ENCODE measurements at places on chromosomes 1 and 21. TPM values are rescaled to one million over a fixed set of nuclear protein-coding genes. Genes with fewer than 3 reads are reported as not detected.

The CD160 gene
- not detected for total RNA-seq

The KRTAP13-2 gene
- not detected for total RNA-seq

The TMOD4 gene
- not detected for total RNA-seq

The DMRTA2 gene
- 0.11 TPM for total RNA-seq

The SLC27A3 gene
- total RNA-seq, result 13.0 TPM

The FCRL5 gene
- not detected for total RNA-seq

The TSSK3 gene
- total RNA-seq, result 5.1 TPM

The TADA1 gene
- total RNA-seq, result 13.9 TPM

The ELF3 gene
- total RNA-seq, result under 0.01 TPM

The OR6N1 gene
- total RNA-seq, result not detected

The AQP10 gene
- total RNA-seq, result not detected

The CLCA1 gene
- total RNA-seq, result under 0.01 TPM

The ZNF695 gene
- total RNA-seq, result 2.2 TPM
